Right ventricle myocardium inferior (tissue), 1 donor: ENCODE measurements at places on chromosomes 3 and 15. TPM values are rescaled to one million over a fixed set of nuclear protein-coding genes. Genes with fewer than 3 reads are reported as not detected.

Gene GPR160
- 1.2 TPM for total RNA-seq

Gene XIRP1
- total RNA-seq, result 317 TPM

Gene HGD
- total RNA-seq, result not detected

Gene FES
- total RNA-seq, result 19.3 TPM

Gene PLIN1
- 17.6 TPM for total RNA-seq

Gene RNF111
- total RNA-seq, result 22.2 TPM

Gene WNT7A
- total RNA-seq, result not detected

Gene BLM
- 26.6 TPM for total RNA-seq
